Lower leg skin (tissue), 4 donors: ENCODE measurements at places on chromosomes 4 and X. TPM values are rescaled to one million over a fixed set of nuclear protein-coding genes. Genes with fewer than 3 reads are reported as not detected.

SULT1B1 gene
- 0.30 TPM for total RNA-seq

DNA sequence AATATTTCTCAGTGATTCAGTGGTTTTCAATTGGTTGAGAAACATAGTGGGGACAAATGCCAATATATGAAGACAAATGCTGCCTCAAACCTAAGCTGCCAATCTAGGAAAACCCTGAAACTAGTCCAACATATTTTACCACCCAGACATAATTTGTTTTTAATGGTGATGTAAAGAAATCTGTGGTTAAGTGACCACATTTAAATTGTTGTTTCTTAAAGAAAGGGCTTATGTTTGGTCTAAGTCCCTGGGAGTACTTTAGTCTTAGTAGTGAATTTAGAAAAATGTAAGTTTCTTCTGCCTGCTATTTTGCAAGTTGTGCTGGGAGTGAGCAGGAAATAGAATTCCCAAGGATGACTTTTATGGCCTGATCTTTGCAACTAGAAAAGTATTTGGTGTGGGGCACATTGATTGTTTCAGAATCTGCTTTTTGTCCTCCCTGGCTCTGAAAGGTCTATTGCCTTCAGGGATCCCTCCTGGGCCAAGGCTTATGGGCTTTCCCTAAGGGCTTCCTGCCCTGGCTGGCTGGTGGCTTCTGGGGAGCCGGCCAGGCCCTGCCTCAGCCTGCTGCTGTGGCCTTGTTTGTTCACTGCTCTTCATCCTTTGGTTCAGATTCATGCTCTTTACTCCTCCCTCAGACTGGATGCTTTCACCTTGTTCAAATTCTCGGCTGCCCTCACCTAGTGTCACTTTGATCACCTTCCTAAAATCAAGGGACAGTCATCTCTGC lies 169.8 kb upstream of the JADE1 start:
- DNase-seq = no peak

DNA sequence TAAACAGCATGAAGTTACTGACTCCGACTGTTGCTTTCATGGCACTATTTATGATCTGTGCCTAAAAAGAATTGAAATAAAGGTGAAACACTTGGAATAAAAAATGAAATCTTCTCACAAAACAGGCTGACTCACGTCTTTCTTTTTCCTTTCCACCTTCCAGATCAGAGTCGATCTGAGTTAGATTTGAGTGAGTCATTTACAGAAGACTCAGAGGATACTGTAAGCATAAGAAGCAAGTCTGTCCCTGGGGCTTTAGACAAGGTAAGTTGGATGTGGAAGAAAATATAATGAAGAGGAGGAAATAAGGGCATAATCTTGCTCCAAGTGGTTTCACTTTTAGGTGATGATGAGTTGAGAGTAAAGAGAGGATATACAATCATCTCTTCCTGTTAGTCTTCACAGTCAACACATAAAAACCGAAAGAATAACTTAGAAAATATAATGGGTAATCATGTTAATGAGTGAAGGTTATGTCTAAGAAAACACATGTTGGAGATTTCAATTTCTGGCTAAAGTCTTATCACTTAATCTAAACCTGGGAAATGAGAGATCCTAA lies 89.7 kb downstream of the SYTL5 start:
- DNase-seq = no peak

- DNase-seq = no peak
Observed at GRCh38 chr4:10715135-10715534, 30.6 kb upstream of the CLNK start.

DNA sequence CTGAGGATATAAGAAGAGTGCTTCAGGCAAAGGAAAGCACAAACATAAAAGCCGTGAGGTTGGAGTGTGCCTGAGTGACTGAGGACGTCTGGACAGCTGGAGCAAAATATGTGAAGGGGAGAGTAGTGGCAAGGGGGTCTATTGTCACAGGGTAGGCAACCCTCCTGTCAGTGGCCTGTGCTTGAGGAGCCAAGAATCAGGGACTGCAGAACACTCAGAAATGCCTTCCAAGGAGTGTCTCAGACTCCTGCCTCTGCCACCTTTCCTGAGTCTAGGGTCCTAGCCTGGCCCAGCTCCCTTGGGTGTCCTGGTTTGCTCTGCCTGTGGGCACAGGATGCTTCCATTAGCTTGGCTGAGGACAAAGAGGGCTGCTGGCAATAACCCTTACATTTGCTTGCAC lies 152.5 kb upstream of the PJA1 start:
- DNase-seq = peak; percentile 39

DNA sequence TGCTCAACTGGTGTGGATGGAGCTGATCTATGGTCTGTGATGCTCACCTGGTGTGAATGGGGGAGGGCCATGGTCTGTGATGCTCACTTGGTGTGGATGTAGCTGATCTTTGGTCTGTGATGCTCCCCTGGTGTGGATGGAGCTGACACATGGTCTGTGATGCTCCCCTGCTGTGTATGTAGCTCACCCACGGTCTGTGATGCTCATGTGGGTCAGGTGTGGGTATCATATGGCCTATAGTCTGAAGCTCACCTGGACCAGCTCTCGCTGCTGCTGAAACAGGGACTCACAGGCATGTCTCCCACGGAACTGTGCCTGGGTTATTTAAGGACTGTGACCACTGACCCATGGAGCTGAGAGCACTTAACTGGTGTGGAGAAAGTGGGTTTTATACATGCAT lies 109.7 kb downstream of the CRLF2 start:
- DNase-seq = no peak
